ENCODE measurements at places on chromosomes 6 and 20. TPM values are rescaled to one million over a fixed set of nuclear protein-coding genes. Genes with fewer than 3 reads are reported as not detected.

GRCh38 chr20:33490023-33490933 is at the start of gene CBFA2T2:
TSS of gene CBFA2T2 (plus strand) at chr20:33490096. CDS start at chr20:33490268, 172 bp downstream.
- peak; percentile 67 for DNase-seq

GRCh38 chr20:54848262-54848661 is 372.9 kb downstream of the DOK5 start:
- no peak for DNase-seq

- no peak for DNase-seq
Observed at GRCh38 chr6:132960720-132961119, 146.4 kb downstream of the RPS12 start.

The HLA-DPB1 gene
- total RNA-seq = 521 TPM

The REM1 gene
- 2.6 TPM for total RNA-seq
